ENCODE measurements at places on chromosomes 12 and 14.
A peak's percentile ranks its signal among the peaks of the same experiment; 100 is the strongest.

DNA sequence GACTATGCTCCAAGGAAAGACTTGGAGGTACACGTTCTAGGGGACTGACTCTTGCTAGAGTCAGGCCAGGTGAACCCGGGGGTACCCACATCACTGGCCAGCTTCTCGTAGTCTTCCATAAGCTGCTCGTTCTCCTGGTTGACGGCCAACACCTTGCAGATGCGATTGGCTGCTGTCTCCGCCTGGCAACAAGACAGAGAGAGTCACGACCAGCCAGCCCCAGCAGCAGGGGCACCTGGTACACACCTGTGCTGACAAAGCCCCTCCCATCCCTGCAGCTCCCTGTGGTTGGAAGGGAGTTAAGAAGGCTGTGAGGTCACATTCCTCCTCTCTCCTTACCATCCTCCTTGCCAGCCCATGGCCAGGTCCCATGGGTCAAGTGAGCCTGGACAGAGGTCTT lies 85.5 kb downstream of the ACTN1 start:
- DNase-seq: no peak

- no peak for DNase-seq
Measured at GRCh38 chr12:16392846-16393535, 45.5 kb downstream of the MGST1 start.

DNA sequence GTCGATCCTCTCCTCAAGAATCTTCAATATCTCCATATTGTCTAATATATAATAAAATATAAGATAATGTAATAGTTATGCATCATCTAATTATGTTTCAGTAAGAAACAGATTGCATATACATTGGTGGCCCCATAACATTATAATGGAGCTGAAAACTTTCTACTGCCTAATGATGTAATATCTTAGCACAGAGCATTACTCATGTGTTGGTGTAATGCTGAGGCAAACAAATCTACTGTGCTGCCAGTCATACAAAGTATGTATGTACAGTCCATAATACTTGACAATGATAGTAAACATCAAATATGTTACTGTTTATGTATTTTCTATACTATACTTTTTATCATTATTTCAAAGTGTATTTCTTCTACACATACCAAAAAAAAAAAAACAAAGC lies 128.7 kb downstream of the CPNE8 start:
- DNase-seq: no peak

GRCh38 chr12:49987625-49988303 lies 15.0 kb downstream of the AQP6 start:
- no peak for DNase-seq

DNA sequence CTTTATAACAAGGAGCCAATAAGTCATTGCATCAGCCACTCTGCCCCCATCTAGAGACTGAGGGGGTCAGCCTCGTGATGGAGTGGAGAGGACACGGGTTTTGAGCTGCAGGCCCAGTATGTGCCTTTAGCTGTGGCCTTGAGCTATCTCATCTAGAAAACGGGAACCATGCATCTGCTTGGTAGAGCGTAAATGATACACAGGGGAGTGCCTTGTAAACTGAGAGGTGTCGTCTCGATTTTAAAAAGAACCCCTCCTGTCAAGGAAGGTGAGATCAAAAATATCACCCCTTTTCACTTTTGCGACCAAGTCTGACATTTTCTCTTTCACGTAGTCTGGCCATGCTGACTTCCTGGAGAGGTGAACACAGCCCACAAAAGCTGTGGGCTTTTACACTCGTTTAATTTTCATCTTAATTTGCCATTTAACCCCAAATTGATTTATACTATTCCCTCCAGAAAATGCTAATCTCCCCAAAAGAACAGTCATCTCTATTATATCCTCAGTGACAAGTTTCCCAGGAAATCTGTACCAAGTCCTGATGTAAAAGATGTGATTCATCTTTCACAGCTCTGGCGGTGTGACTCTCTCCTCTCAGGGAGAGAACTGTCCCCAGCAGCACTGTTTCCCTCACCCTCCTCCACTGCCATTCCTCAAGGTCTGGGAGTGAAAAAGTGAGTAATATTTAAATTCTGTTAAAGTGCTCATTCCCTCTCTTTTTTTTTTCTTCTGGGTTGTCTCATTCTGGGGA lies 30.6 kb downstream of the VCPKMT start:
- DNase-seq: no peak

GRCh38 chr12:13220838-13221237 lies 24.3 kb downstream of the EMP1 start:
- no peak for DNase-seq

DNA sequence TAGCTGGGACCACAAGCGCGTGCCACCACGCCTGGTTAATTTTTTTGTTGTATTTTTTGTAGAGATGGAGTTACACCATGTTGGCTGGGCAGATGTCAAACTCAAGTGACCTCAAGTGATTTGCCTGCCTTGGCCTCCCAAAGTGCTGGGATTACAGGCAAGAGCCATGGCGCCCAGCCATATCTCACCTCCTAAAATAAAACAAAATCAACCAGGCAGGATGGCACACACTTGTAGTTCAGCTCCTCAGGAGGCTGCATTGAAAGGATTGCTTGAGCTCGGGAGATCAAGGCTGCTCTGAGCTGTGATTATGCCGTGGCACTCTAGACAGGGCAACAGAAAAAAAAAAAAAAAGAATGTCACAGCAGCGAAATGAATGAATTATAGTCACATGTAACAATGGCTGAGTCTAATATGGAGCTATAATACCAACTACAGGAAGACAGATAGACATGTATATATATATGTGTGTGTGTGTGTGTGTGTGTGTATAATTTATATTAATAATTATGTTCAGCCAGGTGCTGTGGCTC lies 19.3 kb upstream of the TMEM120B start:
- DNase-seq: no peak

- no peak for DNase-seq
Measured at GRCh38 chr12:5650281-5650680, 218.4 kb downstream of the NTF3 start.

GRCh38 chr14:105414456-105415371 lies 4.9 kb upstream of the MTA1 start:
- peak; percentile 8 for DNase-seq

GRCh38 chr14:89205137-89205740 lies 211.8 kb downstream of the FOXN3 start:
- no peak for DNase-seq

DNA sequence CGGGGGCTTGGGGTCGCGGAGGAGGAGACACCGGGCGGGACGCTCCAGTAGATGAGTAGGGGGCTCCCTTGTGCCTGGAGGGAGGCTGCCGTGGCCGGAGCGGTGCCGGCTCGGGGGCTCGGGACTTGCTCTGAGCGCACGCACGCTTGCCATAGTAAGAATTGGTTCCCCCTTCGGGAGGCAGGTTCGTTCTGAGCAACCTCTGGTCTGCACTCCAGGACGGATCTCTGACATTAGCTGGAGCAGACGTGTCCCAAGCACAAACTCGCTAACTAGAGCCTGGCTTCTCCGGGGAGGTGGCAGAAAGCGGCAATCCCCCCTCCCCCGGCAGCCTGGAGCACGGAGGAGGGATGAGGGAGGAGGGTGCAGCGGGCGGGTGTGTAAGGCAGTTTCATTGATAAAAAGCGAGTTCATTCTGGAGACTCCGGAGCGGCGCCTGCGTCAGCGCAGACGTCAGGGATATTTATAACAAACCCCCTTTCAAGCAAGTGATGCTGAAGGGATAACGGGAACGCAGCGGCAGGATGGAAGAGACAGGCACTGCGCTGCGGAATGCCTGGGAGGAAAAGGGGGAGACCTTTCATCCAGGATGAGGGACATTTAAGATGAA lies 630 bp downstream of the FOS start:
- no peak for DNase-seq

DNA sequence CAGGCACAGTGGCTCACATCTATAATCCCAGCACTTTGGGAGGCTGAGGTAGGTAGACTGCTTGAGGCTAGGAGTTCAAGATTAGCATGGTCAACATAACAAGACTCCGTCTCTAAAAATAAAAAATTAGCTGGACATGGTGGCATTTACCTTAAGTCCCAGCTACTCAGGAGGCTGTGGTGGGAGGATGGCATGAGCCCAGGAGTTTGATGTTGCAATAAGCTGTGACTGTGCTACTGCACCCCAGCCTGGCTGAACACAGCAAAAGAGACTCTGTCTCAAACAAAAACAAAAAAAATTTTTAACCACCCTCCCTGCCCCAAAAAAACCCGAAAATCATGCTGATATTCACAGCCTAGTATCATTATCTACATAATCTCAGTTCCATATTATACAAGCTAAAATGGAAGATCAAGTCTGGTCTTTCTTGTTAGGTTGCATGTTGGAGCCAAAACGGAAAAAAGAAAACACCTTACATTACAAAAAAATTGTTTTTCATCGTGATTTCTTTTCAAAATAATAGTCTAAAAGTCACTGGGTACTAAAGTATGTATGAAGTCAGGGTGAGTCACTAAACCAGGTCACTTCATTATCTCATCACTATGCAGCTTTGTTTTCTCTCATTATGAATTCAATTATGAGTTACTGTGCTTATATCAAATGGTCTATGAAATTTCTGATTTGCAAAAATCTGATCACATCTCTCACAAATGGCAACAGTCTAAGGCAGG lies 13.8 kb downstream of the GXYLT1 start:
- no peak for DNase-seq

All from astrocyte of the cerebellum (primary cell).